ENCODE measurements at places on chromosomes 4 and X. TPM values are rescaled to one million over a fixed set of nuclear protein-coding genes. Genes with fewer than 3 reads are reported as not detected.

PROM1 gene
- 0.64 TPM for total RNA-seq

AKAP4 gene
- not detected for total RNA-seq

MAGEA6 gene
- not detected for total RNA-seq

GSX2 gene
- not detected for total RNA-seq

SLC4A4 gene
- 0.43 TPM for total RNA-seq

ANOS1 gene
- total RNA-seq, result not detected

DNA sequence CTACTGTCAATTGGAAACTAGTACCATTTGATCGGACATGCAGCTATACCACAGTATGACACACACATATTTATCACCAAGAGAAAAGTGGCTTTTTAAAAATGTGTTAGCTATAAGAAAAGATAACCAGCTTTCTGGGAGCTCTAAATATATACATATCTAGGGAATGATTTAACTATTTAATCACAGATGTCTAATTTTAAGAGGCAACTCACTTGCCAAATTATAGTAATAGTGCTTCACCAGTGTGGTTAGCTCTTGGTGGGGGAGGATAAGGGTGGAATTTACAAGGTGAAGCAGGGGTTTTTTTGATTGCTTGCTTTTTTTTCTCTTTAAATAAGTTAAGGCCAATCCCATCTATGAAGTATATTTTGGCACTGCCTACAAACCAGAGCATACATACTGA, 547.7 kb upstream of the DIPK2B start:
- DNase-seq, result no peak

- DNase-seq, result no peak
These were observed 78.7 kb downstream of the ANAPC10 start for GRCh38 chr4:145019346-145019745.

DNA sequence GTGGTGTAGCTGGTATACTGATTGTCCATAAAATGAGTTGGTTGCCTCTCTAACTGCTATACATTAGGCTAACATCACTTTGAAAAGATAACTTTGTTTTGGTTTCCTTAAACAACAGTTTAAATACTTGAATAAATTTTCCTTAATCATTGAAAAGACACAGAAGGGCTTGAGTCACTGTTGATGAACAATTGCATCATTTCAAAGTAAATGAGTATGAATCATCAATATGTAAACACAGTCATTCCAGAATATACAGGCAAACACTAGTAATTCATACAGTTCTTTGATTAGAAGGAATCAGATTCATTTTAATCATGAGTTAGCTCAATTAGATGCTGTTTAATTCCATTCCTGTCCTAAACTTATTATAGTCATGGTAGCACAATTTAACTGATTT, 160.6 kb downstream of the AFF2 start:
- DNase-seq, result no peak

GRCh38 chr4:158055668-158056067, 117.2 kb downstream of the GASK1B start:
- DNase-seq, result no peak

DNA sequence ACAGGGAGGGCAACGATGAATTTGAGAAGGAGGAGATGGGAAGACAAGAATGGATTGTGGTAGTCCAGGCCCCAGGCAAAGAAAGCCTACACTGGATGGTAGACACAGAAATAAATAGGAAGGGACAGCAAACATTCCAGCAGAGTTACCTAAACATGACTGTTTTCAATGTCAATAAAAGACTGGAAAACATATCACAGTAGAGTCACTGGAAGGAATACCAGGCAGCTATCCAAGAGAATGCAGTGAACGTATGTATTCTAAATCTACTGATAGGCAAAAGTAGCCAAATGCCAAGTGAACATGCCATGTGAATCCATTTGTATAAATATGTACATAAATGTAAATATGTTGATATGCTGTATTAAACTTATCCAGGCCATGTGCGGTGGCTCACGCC, 183.0 kb downstream of the PALLD start:
- no peak for DNase-seq

- DNase-seq, result no peak
These were observed 83.5 kb upstream of the INTU start for GRCh38 chr4:127548990-127549925.

DNA sequence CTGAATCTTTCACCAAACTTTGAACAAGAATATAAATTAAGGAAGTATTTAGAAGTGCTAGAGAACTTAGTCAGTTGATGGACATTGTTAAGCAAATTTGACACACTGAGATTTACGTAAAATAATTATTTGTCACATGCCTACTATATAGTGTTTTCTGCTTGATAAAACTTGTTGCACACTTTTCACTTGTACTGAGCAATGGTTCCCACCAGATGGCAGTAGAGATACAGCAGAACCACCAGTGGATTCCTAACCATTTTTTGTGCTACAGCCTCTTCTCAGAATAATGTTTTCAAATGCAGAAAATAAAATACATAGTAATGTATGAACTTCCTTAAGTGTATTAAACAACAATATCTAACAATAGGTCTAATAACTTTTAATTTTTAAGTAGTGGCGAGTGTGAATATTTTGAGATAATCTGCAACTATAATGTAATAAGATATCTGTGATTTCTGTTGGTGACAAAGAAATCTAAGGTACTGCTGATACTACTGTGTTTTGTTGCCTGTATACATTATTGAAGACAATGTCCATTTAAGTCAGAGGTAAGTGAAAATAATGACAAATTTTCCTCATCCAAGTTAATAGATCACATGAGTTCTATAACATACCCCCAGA, 81.2 kb downstream of the APOOL start:
- no peak for DNase-seq

DNA sequence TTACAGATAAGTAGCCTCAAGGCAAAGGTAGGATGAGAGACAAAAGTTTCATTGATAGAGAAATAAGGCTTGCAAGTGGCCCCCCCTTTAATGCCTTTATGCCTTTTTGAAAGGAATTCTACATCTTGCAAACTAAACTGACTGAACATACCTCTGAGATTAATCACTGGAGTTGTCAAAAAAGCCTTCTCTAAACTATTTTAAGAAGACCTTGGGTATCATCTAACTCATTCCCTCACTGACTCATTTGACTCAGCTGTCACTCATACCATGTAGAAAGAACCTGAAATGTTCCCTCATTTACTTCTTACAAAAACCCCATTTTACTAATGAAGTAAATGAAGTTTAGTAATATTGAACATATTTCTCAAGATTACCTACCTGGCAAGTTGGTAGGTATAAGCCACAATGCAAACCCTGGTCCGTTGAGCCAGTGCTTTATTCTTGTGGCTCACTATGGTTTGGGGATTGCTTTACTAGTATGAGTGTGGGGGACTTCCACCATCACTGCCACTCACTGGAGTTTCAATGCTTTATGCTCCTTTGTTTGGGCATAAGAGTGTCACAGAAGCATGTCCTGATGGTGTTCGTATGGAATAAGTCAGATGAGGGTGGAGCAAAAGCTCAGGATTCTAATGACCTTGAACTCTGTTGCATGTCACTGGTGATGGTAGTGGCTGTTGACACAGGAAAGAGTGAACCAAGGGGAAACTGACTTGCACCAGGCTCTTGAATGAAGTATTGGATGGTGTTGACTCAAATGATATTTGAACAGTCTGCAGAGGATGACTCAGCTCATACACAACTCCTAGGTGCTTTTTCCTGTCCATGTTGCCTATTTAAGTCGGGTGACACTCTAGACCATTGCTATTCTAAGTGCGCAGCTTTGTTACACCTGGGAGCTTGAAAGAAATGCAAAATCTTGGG, 305.5 kb upstream of the EMCN start:
- DNase-seq, result peak; percentile 9

DNA sequence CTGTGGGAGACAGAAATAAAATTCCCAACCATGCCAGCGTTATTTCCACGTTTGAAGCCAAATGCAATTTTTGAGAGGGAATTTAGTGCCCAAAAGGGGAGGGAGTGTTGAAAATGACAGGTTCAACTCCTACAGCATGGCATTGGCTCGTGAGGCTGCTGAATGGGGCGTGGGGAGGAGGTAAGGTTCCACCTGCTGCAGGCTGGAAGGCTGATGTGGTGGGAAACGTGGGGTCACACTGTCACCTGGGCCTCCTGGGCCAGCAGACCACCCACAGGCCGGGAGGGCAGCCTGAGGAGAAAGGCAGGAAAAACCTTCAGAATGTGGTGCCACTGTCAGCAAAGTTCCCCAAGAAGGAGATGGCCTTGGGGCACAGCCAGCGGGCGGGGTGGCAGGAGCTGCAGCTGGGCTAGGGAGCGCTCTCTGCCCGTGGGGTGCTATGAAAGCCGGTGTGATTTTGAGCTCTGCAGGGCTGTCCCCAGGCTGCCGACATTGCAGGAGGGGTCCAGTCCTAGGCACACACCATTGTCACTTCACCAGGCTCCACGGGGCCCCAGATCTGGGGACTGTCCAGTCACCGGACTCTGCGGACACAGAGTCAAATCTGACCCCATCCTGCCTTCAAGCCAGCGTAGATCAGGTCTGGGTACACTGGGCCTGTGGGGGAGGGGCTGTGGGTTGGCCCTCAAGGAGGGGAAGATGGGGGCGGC, 19.6 kb downstream of the MSANTD1 start:
- no peak for DNase-seq

- DNase-seq, result no peak
These were observed 264.0 kb downstream of the MID1IP1 start for GRCh38 chrX:39065051-39065871.

GRCh38 chrX:25278341-25278740, 262.6 kb upstream of the ARX start:
- no peak for DNase-seq

All from activated T-helper 2 cell treated with anti-CD3 and anti-CD28 coated beads, Interferon-gamma antibody, Interleukin-2, Interleukin-4, amounts not matched to agents 10 μg/mL and 5 μg/mL and 100 μg/mL, durations not matched to agents 14 hours and 24 hours and 36 hours (primary cell).